ENCODE measurements at places on chromosomes 1 and 21.

GRCh38 chr1:1539310-1540089 lies 924 bp downstream of the TMEM240 start:
- DNase-seq, result no peak

DNA sequence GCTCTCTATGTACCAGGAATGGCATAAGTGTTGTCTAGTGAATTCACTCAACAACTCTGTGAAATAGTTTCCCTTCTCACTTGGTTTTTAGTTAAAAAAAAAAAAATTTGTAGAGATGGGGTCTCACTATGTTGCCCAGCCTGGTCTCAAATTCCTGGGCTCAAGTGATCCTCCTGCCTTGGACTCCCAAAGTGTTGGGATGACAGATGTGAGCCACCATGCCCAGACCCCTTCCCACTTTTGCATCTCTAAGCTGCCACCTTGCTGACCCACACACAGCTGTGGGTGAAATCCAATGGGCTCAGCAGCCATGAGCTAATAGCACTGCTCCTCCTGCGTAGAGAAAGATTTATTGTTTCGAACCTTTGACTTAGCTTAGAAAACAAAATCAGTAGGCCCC lies 33.5 kb downstream of the NEK2 start:
- no peak for DNase-seq

DNA sequence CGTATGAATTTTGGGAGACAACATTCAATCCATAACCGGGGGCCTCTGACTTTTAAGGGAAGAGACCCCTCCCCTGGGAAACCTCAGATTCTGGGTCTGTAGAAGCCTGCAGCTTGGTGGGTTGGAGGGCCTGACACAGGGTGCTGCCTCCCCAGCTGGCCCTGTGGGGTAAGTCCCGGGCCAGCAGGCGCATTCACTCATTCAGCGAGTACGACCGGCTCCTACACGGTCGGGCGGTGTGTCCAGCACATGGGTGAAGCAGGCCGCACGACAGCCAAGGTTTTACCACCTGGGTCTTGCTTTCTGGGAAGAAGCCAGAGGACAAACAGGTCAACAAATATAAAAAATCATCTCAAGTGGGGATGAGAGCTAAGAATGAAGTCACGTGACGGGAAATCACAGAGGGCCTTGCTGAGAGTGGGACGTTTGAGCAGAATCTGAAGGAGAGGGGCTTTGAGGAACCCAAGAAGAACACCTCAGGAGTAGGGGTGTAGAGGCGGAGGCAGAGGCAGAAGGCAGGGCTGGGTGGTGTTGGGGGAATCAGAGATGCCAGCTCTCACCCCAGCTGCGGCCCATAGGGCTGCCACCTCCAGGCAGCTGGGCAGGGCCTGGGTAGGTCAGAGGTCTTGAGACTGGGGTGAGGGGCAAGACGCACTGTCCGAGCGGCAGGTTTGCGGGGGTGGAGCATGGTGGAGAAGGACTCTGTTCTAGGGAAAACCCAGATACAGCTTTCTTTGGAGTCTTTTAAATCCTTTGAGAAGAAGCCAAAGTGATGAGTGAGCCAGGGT lies 333.3 kb upstream of the VAMP3 start:
- DNase-seq, result no peak

DNA sequence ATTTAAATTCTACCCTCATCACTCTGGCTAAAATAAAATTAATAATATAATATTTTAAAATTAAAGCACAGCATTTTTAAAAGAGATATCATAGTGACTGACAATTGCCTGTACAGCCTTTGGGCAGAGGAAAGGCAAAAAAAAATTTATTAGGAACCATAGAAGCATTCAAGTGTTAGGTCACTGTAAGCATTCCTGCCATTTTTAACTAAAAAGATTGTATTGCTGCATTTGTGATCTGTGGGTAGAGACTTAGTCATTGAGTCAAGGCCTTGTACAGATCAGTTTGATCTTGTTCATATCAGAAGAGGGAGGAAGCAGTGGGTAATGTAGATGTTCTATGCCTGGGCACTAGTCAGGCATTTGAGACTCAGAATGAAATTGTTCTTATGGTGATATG lies 109.9 kb downstream of the LYPLAL1 start:
- no peak for DNase-seq

GRCh38 chr1:100959502-100960060 lies 63.7 kb downstream of the SLC30A7 start:
- no peak for DNase-seq

- DNase-seq, result no peak
These were observed 20.7 kb downstream of the SFT2D2 start for GRCh38 chr1:168246506-168246905.

DNA sequence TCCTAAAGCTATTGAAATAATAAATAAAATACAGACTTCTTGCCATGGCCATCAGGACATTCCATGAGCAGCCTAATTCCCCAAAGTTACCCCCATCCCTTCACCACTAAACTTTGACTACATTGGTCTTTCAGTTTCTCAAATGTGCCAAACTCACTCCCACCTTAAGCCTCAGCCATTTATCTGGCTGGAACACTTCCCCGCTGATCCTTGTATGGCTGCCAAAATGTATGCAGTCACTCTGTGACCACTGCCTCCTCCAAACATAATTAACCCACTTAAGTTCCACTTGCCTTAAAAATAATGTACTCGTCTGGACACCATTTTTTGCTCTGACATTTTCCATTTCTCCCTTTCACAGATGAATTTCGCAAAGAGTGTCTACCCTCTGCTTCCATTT lies 407.4 kb downstream of the NTNG1 start:
- no peak for DNase-seq

DNA sequence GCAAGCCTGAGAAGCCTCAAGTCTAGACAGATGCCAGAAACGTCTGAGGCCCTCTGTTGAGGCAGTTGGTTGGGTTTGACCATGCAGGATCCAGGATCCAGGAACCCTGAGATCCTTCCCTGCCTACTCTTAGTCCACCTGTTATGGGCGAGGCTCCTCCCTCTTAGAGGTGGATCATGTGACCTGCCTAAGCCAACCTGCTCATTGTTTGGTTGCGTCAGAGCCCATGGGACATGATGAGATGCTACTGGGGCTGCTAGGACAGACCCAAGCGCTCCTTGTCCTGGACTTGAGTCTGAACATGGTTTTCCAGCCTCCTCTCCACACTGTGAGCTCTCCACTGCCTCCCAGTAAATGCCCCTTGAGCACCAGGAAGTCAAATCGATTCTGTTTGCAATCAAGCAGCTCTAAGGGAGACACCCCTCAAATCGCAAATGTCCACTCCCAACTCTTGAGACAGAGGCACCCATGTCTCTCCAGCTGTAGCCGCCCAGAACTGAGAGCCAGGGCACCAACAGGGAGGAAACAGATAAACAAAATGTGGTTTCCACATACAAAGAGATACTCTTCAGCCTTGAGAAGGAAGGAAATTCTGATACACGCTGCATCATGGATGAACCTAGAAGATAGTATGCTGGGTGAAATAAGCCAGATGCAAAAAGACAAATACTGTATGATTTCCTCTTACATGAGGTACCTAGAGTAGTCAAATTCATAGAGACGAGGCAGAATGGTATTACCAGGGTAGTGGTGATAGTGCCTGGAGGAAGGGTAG lies 31.7 kb upstream of the WNT4 start:
- DNase-seq, result no peak

DNA sequence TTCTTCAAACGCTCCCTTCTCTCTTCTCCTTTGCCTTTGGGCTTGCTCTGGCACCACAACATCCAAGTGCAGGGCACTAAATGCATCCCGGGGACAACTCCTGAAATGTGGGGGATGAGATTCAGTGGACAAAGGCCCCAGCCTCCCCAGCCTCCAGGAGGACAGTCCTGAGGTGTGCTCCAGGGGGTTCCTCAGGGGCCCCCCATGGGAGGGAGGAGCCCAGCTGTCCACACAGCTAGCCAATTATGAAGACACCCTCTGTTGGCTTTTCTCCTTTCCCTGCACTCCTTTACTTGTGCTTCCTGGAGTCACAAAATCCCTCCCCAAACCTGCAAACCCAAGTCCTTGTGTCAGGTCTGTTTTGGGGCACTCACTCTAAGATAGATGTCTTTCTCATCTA lies 735.4 kb downstream of the PTPRU start:
- DNase-seq, result no peak

DNA sequence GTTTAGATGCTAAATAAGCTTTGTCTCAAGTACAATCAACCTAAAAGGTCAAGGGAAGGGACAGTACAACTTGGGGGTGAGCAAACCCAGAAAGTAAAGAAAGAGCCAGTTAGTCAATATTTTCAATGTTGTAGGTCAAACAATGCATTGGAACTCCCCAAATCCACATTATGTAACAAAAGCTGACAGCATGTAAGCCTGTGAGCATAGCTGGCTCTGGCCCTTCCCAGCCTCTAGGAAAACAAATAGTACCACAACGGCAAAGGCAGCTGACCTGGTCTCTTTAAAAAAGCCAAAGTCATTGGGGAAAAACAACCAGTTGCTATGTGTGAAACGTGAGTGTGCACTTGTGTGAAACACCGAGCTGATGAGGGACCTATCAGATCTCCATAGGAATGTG lies 3.4 kb downstream of the CBR1 start:
- no peak for DNase-seq

DNA sequence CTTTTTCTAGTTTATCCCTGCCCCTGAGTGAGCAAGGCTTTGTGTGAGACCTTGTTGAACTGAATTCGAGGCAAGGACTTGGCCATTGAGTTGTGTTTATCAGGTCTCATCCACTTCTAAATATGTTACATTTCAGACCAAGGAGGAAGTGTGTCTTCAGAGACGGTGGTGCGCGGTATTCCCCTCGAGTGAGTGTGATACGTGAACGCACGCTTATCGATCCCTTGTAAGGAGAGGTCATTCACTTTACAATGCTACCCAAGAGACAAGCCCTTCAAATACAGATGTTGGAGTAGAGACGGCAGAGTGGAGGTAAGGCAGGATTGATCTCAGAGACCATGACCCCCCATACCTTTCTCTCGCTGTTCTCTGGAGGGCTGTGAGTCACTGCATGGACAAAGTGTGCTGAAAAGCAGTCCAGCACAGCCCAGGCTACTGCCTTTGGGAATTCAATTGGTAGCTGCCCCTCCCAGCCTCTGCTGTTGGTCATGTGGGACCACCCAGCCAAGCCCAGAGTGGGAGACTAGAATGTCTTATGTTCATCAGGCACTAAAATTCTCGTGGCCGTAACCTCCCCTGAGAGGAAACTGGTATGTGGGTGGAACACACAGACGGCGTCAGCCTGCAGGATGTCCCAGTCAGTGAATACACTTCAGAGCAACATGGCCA lies 16.3 kb upstream of the MTARC1 start:
- DNase-seq, result no peak

DNA sequence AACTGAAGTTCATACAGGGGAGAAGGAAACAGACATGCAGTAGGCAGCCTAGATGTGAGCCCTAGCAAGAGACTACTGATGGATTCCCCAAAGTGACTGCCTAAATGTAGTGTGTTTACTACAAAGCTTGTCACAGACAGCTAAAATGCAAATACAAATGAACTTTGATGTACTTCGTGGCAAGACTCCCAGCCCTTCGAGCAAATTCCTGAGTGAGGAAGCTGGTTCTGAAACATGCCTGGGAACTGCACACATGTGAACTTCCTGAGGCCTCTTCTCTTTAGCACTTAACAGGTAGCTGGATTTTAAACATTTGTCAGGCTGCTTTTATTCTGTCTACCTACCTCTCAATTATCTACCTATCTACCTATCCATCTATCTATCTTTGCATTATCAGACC lies 6.7 kb upstream of the IRF2BP2 start:
- DNase-seq, result no peak

GRCh38 chr1:100430325-100430756 lies 78.0 kb downstream of the CDC14A start:
- no peak for DNase-seq

DNA sequence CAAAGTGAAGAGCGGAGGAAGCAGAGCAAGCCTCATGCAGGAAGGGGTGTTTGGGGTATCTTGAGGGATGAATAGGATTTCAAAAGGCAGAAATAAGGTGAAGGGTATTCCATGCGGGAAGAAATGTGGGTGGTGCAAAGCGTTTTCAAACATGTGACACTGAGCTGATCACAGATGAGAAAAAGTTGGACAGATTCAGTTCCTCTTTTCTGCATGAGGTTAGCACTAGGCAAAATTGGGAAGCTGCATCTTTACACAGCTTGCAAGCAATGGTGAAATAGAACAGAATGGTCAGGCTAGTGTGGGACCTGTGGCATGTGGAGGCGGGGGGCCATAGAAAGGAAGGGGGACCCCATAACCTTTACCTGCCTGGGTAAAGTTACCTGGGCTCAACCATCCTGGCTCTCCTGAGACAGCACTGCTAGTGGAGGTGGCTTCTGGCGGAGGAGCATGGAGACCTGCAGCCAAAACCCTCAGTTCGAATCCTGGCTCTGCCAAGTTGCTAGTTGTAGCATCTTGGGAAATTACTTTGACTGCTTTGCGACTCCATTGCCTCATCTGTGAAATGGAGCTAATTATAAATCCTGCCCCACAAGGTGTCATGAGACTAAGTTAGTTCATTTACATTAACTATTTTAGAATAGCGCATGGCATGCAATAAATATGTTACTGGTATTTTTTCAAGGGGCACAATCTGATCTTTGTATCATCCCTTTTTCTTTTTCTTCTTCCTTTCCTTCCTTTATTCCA lies 16.4 kb downstream of the KCNA10 start:
- DNase-seq, result no peak

DNA sequence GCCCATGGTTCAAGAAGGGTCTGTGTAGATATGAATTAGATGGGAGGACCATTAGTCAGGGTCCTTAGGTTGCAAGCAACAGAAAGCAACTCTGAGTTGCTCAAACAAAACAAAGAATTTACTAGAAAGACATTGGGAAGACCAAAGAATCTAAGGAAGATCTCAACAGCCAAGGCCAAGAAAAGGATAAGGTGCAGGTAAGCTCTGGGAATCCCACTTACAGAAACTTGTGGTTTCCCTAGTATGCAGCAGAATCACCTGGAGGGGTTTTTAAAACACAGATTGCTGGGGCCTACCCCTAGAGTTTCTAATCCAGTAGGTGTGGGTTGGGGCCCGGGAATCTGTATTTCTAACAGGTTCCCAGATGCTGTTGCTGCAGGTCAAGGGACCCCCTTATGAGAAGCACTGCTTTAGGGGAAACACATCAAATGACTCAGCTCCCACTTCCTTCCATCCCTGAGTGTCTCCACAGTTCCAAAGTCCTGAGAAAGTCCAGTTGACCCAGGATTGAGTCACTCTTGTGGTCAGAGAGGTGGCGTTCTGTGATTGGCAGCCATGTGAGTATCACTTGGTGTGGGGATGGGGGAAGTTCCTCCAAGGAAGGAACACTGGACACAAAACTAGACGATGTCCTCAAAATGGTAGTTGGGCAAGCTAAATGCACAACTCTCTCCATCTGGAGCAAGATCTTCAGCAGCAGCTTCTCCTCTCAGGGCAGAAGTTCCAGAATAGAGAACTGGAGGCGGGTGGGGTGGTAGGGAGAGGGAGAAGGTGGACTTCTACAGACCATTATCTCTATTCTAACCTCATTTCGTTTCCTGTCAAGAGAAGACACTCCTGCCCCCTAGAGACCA lies 24.2 kb upstream of the EYA3 start:
- no peak for DNase-seq

- no peak for DNase-seq
These were observed 323.2 kb downstream of the AMY1C start for GRCh38 chr1:104072915-104073371.

DNA sequence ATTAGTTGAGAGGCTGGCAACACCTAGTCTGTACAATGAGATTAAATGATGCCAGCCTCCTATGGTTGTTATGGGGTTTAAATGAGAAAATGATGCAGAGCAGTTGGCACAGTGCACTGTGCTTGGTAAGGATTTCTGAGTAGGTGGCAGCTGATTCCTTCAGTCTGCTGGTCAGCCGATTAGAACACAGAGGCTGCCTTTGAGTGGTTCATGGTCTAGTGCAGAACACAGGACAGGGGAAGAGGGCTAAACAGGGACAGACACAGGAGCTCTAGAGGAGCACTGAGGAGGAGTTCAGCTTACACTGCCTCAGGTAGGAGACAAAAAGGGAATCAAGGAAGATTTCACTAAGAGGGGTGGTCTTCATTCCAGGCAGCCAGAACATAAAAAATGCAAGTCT lies 1.4 kb downstream of the TIE1 start:
- no peak for DNase-seq
